ENCODE measurements at places on chromosomes 4 and X. TPM values are rescaled to one million over a fixed set of nuclear protein-coding genes. Genes with fewer than 3 reads are reported as not detected.

The IRAK1 gene
- total RNA-seq: 108 TPM

The ERCC6L gene
- total RNA-seq: 11.3 TPM

The CXCL3 gene
- total RNA-seq: 5.4 TPM

The RNF175 gene
- total RNA-seq: not detected

The HSFX3 gene
- total RNA-seq: not detected

The DNAJB14 gene
- 56.9 TPM for total RNA-seq

The TBCK gene
- 29.3 TPM for total RNA-seq

The FGF13 gene
- under 0.01 TPM for total RNA-seq

The CABS1 gene
- not detected for total RNA-seq

The COX7B2 gene
- total RNA-seq: not detected

The SYNPO2 gene
- 13.6 TPM for total RNA-seq

The ASB5 gene
- total RNA-seq: under 0.01 TPM

The PHKA1 gene
- 6.2 TPM for total RNA-seq

The EMCN gene
- 6.5 TPM for total RNA-seq

The GPC4 gene
- total RNA-seq: 0.85 TPM

The ADH6 gene
- under 0.01 TPM for total RNA-seq

The SLITRK2 gene
- not detected for total RNA-seq

The IGSF1 gene
- total RNA-seq: not detected

The SSX4 gene
- total RNA-seq: not detected

The SMARCA1 gene
- 47.9 TPM for total RNA-seq

The PNMA6E gene
- not detected for total RNA-seq

The COL4A6 gene
- 3.7 TPM for total RNA-seq

The AKAP4 gene
- total RNA-seq: not detected

The AFP gene
- 0.38 TPM for total RNA-seq

The ARHGAP24 gene
- 42.6 TPM for total RNA-seq

The STAG2 gene
- 73.2 TPM for total RNA-seq

The SLC4A4 gene
- 21.1 TPM for total RNA-seq

The RAB40AL gene
- total RNA-seq: not detected

The NLRP2B gene
- total RNA-seq: not detected

The FTSJ1 gene
- total RNA-seq: 48.5 TPM

The CPE gene
- 294 TPM for total RNA-seq

The DDX53 gene
- not detected for total RNA-seq

The DMRTC1 gene
- total RNA-seq: not detected

The GPRASP3 gene
- 5.0 TPM for total RNA-seq

The CXCL1 gene
- total RNA-seq: 80.9 TPM

The C4orf54 gene
- not detected for total RNA-seq

The BRS3 gene
- not detected for total RNA-seq

The GLRB gene
- 11.7 TPM for total RNA-seq

The SMPX gene
- total RNA-seq: not detected

The CNKSR2 gene
- 2.3 TPM for total RNA-seq

The SSX2B gene
- not detected for total RNA-seq

The FRG2 gene
- total RNA-seq: not detected

The CNGA1 gene
- 0.56 TPM for total RNA-seq

The NFKB1 gene
- total RNA-seq: 29.1 TPM

The CT45A5 gene
- not detected for total RNA-seq

The RBPJ gene
- total RNA-seq: 85.7 TPM

The SPANXN3 gene
- not detected for total RNA-seq

The TXLNG gene
- 6.3 TPM for total RNA-seq

The PABPC1L2A gene
- total RNA-seq: not detected

The PCDH18 gene
- total RNA-seq: 47.0 TPM

The PABPC4L gene
- 0.38 TPM for total RNA-seq

The PORCN gene
- 6.3 TPM for total RNA-seq

The TMPRSS11F gene
- not detected for total RNA-seq

The DCAF12L2 gene
- total RNA-seq: under 0.01 TPM

The ANXA3 gene
- total RNA-seq: 3.6 TPM

The TREX2 gene
- total RNA-seq: 4.4 TPM

The SPANXB1 gene
- not detected for total RNA-seq

The VEGFC gene
- total RNA-seq: 35.5 TPM

The WAS gene
- 0.28 TPM for total RNA-seq

Data from regular cardiac myocyte (primary cell).